ENCODE measurements at places on chromosomes 12 and 14.

GRCh38 chr14:81166121-81166520 is 54.6 kb downstream of the GTF2A1 start:
- no peak for DNase-seq

GRCh38 chr14:54226103-54226502 is 170.7 kb upstream of the CDKN3 start:
- no peak for DNase-seq

- no peak for DNase-seq
Observed at GRCh38 chr12:26534071-26534470, 298.9 kb downstream of the ITPR2 start.

GRCh38 chr12:71125949-71126348 is 31.9 kb downstream of the TSPAN8 start:
- no peak for DNase-seq

DNA sequence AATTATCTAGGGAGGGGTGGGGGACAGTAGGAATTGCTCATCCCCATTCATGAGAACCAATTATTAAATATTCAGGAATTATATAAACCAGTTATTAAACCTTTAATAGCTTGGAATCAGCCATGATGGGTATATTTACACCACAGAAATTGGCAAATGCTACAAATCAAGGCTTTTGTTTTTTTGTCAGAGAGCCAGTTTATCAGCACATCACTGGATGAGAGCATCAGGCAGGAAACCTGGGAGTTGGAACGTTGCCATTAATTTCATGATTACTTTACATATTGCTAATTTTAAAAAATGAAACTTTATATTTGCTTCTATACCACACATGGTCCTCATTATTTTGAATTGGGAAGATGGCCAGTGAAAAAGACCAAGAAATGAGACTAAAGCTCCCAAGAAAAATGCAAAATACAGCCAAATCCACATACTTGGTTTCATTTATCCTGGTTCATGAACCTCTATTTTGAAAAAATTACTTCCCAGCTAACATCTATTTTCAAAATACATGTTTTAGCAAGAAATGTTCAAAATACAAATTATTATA is 48.4 kb downstream of the ATL1 start:
- DNase-seq = no peak

- no peak for DNase-seq
Observed at GRCh38 chr14:23617539-23617938, 18.6 kb upstream of the DHRS2 start.

DNA sequence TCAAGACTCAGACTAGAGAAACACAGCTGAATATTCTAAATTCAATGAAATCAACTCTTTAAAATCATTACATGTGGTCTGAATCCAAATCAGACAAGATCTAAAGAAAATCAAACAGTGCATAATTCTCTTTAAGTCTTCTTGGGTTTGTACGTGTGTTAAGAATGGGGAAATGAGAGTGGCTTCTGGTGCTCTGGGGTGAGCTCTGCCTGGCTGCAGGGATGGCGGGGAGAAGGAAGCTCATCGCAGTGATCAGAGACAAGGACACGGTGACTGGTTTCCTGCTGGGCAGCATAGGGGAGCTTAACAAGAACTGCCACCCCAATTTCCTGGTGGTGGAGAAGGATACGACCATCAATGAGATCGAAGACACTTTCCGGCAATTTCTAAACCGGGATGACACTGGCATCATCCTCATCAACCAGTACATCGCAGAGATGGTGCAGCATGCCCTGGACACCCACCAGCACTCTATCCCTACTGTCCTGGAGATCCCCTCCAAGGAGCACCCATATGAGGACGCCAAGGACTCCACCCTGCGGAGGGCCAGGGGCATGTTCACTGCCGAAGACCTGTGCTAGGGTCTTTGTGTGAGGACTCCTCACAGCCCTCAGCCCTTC is 20.9 kb downstream of the SENP1 start:
- no peak for DNase-seq

DNA sequence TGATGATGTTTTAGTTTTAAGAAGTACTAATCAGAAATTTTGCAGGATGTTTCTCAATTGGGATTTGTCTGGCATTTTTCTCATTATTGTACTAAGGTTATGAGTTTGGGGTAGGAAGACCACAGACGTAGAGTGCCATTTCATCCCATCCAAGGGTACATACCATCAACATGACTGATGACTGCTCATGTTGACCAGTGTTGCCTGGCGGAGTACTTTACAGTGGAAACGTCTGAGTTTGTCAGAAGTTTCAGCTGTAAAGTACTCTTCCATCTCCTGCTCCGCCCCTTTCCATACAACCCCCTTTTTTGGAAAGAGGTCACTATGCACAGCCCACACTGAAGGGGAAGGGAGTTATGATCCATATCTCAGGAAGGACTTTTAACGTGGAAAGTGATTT is 74.2 kb downstream of the RCOR1 start:
- no peak for DNase-seq

DNA sequence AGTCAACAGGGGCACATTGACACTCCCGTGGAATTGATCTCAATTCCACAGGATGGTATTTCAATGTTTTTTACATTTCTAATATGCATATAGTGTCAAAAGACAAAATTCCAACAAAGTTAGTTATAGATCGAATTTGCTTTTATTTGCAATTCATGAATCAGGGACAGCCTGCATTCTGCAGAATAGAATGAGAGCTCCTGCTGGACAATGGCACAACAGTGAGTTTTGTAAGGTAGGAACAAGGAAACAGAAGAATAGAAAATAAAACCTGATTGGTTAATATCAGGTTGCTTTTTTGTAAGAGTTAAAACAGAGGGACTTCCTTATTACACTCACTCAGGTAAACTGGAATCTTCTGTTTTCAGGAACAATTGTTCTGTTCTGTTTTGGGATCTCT is 32.8 kb upstream of the NEDD1 start:
- no peak for DNase-seq

DNA sequence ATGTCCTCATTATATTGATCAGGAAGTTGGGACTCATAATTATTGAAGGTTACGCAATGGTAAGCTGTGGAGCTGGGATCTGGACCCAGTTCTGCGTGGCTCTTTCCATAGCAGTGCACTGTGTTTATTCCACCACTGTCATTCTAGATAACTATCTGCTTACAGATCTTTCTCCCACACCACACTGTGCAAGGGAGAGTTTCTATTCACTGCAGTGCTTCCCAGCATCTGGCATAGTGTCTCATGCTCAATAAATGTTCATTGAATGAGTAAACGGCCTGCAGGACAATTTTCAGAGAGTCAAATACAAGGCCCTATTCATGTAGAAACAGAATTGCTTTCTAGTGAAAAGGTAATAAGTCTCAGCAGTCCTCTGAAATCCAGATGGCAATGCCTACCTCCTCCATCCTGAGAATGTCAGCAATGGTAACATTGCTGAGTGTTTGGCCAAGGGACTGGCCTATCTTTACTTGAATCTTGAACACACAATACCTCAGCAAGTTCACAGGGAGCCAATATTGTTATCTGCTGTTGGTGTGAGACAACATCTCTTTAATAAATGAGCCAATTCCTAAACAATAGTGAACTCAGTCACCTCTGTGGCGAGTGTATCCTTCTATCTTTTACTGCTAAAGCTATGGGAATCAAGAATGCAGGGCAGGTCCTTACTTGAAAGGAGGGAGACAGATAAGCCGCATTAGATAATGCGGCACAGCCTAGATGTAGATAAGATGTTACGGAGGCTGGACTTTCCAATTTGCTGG is 332.4 kb upstream of the PRICKLE1 start:
- DNase-seq = no peak

GRCh38 chr12:53159195-53159839 is 21.2 kb upstream of the ZNF740 start:
- DNase-seq = peak; percentile 92

DNA sequence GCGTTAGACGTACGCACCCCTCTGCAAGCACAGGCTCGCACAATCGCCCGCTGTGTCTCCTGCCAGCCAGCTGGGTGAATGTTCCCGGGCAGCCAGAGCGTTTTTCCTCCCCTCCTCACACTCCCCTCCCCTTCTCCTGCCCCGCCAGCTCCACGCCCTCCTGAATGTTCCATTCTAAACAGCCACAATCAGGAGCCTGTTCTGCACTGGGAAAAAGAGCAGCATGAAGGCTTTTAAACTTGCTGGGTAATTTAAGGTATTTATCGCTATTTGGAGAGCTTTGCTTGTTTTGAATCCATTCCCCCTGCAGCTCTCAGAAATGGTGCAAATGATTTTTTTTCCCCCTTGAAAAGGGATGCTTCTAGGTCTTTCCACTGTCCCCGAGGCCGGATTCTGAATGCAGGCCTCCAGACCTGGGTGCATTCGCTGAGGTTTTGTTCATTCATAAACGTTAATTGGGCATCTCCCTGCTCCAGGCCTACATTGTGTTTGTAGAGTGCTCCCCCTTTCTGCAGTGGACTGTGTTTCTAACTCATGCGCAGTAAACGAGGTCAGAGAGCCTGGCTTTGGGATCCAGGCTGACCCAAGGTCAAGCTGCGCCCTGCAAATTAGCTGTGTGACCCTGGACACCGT is 212.5 kb downstream of the CHST11 start:
- DNase-seq = no peak

GRCh38 chr12:114696443-114697242 is 12.7 kb upstream of the TBX3 start:
- DNase-seq = no peak

Data from stimulated activated CD4-positive, alpha-beta T cell treated with anti-CD3 and anti-CD28 coated beads, Interleukin-1b, Interleukin-23, amount 100 ng/mL, for 48 hours (primary cell).